ENCODE measurements at places on chromosomes 3 and 15. TPM values are rescaled to one million over a fixed set of nuclear protein-coding genes. Genes with fewer than 3 reads are reported as not detected.

CEP70 gene
- 41.0 TPM for total RNA-seq

TMC3 gene
- 0.13 TPM for total RNA-seq

CSNK1G1 gene
- total RNA-seq = 24.0 TPM

DNA sequence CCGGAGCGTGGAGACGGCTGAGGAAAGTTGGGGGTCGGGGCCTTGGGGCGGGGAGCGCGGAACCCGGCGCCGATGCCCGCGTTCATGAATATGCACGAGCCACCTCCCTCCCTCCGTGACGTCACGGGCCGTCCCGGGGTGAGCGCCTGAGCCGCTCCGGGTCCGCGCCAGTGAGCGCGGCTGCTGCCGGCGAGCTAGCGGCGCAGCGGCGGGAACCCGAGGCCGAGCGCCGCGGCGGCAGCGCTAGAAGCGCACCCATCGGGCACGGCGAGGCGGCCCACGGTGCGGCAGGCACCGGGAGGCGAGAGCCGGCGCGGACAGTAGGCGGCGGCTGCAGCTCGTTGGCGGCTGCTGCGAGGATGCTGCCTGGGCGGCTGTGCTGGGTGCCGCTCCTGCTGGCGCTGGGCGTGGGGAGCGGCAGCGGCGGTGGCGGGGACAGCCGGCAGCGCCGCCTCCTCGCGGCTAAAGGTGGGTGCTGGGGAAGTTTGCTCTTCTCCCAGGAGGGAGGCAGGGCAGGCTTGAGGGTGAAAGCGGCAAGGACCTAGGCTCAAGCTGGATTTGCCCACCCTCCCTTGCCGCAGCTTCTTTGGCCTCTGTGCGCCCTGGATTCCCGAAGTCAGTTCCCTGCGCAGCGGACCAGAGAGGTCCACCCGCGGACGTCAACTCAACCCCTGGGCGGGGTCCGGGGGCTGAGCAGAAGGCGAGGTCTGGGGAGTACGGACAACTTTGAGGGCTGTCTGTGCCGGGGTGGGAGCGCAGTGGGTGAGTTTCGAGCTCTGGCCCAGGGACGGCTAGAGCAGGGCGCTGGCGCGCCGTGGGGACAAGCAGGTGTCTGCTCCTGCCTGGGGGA lies at the start of gene CLSTN2:
CLSTN2 (plus strand) TSS at position 170 of the 850 bp plus-strand sequence.
- peak; percentile 82 for DNase-seq

- DNase-seq = no peak
Measured at GRCh38 chr3:34011171-34012101, 213.0 kb downstream of the PDCD6IP start.

DNA sequence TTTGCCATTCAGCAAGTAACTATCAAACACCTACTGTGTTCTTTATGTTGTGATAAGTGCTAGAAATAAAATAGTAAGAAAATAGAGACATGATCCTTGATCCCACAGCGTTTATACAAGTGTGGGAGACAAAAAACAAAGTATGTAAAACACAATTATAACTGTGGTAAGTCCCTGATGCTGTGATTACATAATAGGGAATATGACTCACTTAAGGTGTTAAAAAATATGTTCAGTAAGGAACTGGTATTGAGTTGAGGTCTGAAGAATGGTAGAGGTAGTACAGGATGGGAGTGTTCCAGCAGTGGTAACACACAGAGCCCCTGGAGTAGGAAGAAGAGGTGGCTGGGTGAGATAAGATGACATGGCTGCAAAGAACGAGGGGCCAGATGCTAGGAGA lies 132.1 kb upstream of the TMC3 start:
- no peak for DNase-seq

GRCh38 chr3:169389211-169389924 lies 274.1 kb downstream of the MECOM start:
- no peak for DNase-seq

DNA sequence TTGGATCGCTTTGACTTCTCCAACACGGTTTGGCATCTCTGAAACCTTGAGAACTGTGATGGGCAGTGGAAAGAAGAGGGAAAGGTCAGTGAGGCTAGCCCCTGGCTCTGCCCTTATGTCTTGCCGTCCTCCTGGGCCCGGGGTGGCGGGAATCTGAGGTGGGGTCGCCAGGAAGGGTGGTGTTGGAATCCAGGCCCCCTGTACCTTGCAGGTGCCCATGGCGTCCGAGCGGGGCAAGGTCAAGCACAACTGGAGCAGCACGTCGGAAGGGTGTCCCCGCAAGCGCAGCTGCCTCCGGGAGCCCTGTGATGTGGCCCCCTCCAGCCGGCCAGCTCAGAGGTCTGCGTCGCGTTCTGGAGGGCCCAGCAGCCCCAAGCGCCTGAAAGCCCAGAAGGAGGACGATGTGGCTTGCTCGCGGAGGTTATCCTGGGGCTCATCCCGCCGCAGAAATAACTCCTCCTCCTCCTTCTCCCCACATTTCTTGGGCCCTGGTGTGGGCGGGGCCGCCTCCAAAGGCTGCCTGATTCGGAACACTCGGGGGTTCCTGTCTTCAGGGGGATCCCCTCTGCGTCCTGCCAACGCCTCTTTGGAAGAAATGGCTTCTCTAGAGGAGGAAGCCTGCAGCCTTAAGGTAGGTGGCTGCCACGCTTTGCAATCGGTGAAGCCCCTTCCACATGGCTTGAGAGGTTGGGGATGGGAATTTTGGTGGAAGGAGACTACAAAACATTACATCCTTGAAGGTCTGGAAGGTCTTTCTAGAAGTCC lies 907 bp downstream of the TATDN2 start:
- peak; percentile 69 for DNase-seq

GRCh38 chr3:50388016-50388719 lies 28.8 kb upstream of the TMEM115 start:
- DNase-seq = no peak

- DNase-seq = no peak
Measured at GRCh38 chr3:63940389-63940757, 28.2 kb upstream of the SCAANT1 start.

- no peak for DNase-seq
Measured at GRCh38 chr3:184604039-184604601, 42.5 kb downstream of the EPHB3 start.

DNA sequence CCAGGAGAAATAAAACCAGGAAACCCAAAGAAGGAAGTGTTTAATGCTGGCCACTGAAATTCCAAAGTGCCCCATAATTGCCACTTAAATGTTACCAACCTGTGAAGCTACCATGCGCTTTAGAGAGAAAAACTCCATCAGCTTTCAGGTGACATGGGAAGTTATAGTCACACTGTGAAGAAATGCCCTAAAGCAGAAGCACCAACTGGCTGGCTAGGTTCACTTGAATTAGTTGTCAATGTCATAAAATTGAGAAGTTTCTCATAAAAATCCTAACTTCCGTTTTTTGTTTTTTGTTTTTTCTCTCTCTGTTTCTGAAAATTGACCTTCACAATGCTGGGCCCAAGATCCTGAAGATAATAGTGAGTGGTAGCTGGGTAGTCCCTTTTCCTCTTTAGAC lies 167.9 kb upstream of the CTNNB1 start:
- DNase-seq = no peak
